ENCODE measurements at places on chromosomes 6 and 20.

DNA sequence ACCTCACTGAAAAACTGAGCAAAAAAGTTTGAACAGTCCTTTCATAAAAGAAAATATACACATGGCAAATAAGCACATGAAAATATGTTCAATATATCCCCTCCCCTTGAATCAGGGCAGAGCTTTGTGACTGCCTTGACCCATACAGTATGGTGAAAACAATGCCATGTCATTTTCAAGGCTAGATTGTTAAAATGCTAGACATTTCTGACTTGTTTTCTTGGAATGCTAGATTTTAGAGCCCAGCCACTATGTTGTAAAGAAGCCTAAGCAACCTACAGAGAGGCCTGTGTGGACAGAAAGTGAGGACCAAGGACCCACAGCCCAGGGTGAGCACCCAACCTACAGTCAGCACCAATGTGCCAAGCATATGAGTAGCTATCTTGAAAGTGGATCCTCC is 17.1 kb upstream of the ASF1A start:
- no peak for DNase-seq

GRCh38 chr6:147586044-147586443 is 77.6 kb downstream of the SAMD5 start:
- no peak for DNase-seq

DNA sequence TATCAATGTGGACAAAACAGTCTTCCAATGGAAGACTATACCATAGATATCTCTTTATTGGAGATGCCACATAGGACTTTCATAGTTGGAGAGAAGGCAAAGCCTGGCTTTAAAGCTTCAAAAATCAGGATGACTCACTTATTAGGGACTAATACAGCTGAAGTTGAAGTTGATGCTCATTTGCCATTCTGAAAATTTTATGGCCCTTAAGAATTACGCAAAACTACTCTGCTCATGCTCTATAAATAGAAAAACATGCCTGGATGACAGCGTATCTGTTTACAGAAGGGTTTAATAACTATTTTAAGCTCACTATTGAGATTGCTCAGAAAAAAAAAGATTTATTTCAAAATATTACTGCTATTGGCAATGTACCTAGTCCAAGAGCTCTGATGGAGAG is 155.5 kb upstream of the DST start:
- DNase-seq = no peak

- DNase-seq = no peak
Measured at GRCh38 chr6:111724039-111724438, 118.4 kb upstream of the TRAF3IP2 start.

DNA sequence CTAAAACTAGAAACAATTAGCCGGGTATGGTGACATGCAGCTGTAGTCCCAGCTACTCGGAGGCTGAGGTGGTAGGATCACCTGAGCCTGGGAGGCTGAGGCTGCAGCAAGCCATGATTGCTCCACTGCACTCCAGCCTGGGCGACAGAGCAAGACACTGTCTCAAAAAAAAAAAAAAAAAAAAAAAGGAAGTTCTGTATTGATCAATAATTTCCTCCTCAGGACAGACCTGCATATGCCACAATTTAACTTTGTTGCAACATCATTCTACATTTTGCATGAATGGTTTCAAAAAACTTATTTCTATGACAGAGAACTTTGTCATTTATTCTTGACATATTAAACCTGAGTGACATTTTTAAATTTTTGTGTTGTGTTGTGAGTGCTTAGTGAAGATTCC is 5.5 kb downstream of the DNAJC5 start:
- no peak for DNase-seq

DNA sequence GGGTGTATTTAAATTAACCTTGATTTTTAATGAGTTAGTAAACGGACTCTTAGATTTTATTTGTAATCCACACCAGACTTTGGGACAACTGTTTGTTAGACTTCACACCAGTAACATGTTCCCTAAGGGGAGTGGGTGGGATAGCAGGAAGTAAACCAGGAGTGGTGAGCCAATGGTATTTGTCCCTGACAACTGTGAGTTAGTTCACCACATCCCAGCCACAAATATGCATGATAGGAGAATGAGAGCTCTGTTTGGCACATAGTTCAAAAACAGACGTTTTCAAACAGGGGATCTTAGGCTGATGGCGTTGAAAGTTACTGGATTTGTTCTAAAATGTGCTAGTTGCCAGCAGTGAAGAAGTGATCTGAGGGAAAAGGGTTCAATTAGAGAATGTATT is 18.7 kb upstream of the COL10A1 start:
- DNase-seq = no peak
